ENCODE measurements at places on chromosomes 4 and X. TPM values are rescaled to one million over a fixed set of nuclear protein-coding genes. Genes with fewer than 3 reads are reported as not detected.

DNA sequence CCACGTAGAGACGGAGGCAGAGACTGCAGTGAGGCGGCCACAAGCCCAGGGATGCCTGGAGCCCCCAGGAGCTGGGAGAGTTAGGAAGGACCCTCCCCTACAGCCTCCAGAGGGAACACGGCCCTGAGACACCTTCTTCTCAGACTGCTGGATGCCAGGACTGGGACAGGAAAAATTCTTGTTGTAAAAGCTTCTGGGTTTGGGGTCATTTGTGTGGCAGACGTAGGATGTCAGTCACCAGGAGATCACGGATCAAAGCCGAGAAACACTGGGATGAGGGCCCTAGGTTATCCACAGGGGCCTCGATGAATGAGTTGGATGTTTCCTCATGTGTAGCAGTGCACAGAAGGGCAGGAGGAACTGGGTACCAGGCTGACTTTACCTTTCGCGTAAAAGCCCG, 163.7 kb downstream of the SHOX start:
- DNase-seq = no peak

DNA sequence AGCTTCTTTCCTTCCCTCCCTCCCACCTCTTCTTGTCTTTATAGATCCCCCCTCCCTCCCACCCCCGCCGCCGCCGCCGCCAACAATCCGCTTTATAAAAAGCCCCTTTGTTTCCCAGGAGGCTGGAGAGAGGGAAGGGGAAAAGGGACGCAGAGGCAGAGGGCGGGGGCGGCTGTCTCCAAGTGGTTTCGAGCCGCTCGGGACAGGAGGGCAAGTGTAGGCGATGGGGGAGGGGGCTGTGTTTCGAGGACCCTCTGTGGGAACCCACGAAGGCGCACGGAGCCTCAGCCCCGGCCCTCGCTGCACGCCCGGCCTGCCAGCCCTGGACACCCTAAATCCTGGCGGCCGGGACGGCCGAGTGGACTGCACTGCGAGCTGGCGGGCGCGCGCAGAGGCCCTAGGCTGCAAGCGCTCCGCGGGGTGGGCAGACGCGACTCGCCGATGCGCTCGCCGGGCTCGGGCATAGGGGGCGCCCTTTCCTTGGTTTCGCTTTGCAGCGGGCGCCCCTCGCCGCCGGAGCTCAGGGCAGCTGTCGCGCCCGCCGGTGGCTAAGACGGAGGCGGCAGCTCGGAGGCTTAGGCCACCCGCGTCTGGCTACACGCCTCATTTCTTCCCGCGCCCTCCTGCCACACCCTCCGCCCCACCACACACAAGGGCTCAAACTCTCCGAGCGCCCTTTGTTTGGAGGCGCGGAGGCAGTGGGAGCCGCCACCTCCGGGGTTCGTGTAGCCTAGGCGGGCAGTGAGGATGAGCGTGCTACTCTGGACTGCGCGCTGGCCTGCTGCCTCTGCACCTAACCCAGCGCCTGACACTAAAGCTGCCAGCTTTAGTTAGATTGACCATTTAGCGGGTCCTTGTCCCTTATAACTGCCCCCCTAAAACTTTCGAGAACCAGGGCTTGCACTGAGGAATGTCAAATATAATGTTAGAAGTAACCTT, 2.2 kb downstream of the MAMLD1 start:
- no peak for DNase-seq

DNA sequence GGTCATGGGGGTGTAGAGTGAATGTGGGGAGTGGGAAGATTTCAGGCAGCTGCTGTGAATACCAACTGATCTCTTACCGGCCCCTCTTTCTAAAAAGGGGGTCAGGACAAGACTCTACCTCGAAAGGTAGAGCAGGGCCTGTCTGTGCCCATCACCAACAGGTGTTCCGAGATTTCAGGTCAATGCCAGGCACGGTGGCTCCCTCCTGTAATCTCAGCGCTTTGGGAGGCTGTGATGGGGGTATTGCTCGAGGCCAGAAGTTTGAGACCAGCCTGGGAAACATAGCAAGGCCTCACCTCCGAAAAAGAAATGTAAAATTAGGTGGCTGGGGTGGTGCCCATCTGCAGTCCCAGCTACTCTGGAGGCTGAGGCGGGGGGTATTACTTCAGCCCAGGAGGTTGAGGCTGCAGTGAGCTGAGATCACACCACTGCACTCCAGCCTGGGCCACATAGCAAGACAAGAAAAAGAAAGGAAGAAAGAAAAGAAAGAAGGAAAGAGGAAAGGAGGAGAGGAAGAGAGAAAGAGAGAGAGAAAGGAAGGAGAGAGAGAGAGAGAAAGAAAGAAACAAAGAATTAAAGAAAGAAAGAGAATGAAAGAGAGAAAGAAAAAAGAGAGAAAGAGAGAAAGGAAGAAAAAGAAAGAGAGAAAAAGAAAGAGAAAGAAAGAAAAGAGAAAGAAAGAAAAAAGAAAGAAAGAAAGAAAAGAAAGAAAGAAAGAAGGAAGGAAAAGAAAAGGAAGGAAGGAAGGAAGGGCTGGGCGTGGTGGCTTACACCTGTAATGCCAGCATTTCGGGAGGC, 50.1 kb downstream of the CRLF2 start:
- no peak for DNase-seq

DNA sequence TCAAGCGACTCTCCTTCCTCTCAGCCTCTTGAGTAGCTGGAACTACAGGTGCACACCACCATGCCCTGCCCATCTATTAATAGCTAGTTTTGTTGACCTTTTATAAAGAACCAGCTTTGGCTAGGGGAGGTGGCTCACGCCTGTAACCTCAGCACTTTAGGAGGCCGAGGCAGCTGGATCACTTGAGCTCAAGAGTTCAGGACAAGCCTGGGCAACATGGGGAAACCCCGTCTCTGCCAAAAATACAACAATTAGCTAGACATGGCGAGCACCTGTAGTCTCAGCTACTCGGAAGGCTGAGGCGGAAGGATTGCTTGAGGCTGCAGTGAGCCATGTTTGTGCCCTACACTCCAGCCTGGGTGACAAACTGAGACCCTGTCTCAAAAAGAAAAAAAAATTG, 2.7 kb downstream of the TKTL1 start:
- DNase-seq = no peak

- DNase-seq = no peak
Observed at GRCh38 chrX:8653956-8654355, 78.0 kb downstream of the ANOS1 start.

GRCh38 chr4:82715731-82716617, 82.6 kb downstream of the SCD5 start:
- no peak for DNase-seq

GRCh38 chr4:25861280-25861950, 1.4 kb downstream of the SEL1L3 start:
- DNase-seq = no peak

DNA sequence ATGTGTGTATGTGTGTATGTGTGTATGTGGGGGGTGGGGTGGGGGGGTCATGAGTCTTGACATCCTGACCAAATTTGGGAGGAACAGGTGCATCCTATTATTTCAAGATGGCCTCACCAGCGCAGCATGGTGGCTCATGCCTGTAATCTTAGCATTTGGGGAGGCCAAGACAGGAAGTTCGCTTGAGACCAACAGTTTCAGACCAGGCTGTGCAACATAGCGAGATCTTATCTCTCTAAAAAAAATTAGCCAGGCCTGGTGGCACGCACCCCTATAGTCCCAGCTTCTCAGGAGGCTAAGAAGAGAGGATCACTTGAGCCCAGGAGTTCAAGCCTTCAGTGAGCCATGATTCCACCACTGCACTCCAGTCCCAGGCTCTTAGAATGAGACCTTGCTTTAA, 47.0 kb upstream of the DHRSX start:
- DNase-seq = no peak

DNA sequence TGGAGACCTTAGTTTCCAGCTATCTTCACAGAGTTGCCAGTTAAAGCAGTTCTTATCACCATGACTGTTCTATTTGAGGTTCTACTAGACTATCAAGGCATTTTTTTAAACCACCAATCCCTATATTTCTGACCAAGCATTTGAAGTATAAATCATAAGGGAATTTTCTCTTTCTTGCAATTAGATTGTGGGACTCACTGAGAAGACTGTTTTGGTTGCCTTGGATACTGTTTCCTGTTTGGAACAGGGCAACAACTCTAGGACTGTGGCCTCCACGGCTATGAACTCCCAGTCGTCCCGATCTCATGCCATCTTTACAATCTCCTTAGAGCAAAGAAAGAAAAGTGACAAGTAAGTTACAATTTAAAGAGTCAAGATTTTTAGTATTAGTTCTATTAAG, 11.8 kb downstream of the KIF4A start:
- DNase-seq = no peak

- no peak for DNase-seq
Observed at GRCh38 chr4:185886832-185887524, 75.0 kb upstream of the SORBS2 start.

GRCh38 chr4:79348405-79348804, 22.5 kb upstream of the NAA11 start:
- no peak for DNase-seq

- peak; percentile 1 for DNase-seq
Observed at GRCh38 chrX:54248309-54248708, 65.3 kb upstream of the FAM120C start.

DNA sequence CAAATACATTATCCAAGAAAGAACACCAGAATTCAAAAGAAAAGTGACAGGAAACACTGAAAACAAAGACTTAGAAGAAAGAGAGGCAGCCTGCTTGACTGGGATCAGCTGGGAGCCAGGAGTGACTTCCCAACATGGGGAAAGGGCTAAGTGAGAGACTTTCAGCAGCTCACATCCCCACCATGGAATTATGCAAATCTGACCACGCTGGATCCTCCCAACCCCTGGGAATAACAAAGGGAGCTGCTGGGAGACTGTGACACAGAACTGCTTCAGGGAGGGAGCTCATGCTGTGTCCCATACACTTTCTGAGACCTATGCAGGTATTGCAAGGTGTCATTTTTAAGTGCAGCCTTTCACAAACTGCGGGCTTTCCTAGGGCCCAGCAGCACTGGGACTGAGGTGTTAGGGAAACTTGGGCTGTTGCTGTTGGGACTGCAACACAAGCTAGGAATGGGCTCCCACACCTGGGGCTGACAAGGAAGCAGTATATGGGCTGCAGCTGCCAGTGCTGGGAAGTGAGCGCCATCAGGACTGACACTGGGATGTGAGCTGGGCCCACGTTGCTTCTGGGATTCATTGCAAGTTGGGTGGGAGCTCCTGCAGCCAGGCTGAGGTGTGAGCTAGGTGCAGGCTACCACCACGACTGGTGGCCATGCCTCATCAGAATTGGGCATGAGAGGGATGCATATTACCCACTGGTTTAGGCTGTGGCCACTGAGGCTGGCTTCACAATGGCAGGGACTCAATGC, 139.1 kb downstream of the KDR start:
- DNase-seq = no peak

- no peak for DNase-seq
Observed at GRCh38 chrX:111180750-111181240, 84.8 kb downstream of the PAK3 start.

DNA sequence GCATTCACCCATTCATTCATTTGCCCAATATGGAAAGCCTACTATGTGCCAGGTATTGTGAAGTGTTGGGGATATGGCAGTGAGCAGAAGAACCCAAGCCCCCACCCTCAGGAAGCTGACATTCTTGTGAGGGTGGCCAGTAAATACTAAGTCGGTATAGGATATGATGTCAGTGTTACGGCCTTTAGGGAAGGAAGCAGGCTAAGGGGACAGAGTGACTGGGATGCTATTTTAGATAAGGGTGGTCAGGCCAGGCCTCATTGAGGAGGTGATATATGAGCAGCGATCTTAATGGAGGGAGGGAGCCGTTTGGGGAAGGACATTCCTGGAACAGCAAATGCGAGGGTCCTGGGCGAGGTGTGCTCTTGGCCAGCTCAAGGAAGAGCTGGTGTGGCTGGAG, 2.0 kb downstream of the ATP6AP1 start:
- DNase-seq = no peak

GRCh38 chr4:120816296-120816965, 106.1 kb downstream of the PRDM5 start:
- no peak for DNase-seq

- no peak for DNase-seq
Observed at GRCh38 chrX:107384397-107385105, 64.9 kb upstream of the FRMPD3 start.

GRCh38 chr4:136457004-136457403, 1075.3 kb downstream of the PCDH18 start:
- no peak for DNase-seq

GRCh38 chrX:30680618-30681017, 27.4 kb downstream of the GK start:
- DNase-seq = no peak

DNA sequence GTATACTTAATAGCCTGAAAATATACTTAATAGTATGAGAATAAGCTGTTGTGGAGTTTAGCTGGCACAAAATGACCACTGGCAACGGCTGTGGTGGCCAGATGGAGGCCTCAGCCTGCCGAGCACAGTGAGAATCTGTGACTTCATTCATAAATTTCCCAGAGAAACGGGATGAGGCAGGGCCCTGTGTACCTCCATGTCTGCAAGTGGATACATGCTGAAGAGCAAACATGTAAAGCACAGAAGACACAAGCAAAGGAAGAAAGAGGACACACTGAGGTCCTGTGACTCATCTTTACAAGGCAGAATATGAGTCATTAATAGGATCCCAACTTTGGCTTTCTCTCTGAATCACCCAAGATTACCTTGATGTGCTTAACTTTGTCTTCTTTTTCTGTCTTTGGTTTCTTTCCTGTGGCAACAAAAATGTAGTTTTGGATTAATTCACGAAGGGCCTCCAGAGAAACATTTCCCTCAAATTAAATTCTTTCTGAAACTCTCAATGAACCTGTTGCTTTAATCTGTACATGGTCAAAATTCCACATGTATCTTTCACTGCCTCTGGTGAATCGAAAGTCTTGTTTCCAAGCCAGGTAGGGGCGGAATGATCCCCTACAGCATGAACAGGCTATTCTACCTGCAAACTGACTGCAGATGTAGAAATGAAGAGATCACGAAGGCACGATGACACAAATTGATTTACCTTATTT, 56.4 kb downstream of the IRF2 start:
- DNase-seq = peak; percentile 61

- no peak for DNase-seq
Observed at GRCh38 chr4:73220815-73221214, 37.8 kb downstream of the ANKRD17 start.

DNA sequence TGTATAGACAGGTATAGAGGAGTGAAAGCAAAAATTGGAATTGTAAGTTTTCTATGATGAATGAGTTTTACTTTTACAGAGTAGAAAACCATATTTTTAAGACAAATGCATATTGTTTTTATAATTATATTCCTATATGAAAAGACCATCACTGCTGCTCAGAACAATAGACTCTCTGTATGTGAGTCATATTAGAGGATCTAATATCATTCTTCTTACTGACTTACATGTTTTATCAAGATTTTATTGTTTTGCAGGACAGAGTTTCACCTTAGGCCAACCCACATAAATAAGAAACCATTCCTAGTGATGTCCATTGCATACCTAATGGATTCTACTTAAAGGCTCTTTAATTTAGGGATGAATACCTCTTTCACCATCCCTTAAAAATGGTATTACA, 88.6 kb downstream of the NR3C2 start:
- DNase-seq = no peak

GRCh38 chr4:7261087-7261486, 68.7 kb downstream of the SORCS2 start:
- DNase-seq = no peak

- no peak for DNase-seq
Observed at GRCh38 chr4:105306158-105306781, 159.6 kb downstream of the TET2 start.

The SPP1 gene
- 160 TPM for total RNA-seq

The STBD1 gene
- total RNA-seq = 7.4 TPM

The CCNB3 gene
- total RNA-seq = 0.34 TPM

The FOXP3 gene
- 0.71 TPM for total RNA-seq

The HTR2C gene
- not detected for total RNA-seq

The RTL9 gene
- total RNA-seq = under 0.01 TPM

The HERC3 gene
- total RNA-seq = 6.6 TPM

The TASL gene
- not detected for total RNA-seq

The CWH43 gene
- 1.3 TPM for total RNA-seq

The RTL5 gene
- total RNA-seq = 2.7 TPM

The TMPRSS11D gene
- total RNA-seq = not detected

The HPSE gene
- total RNA-seq = 1.3 TPM

Measured in kidney epithelial cell (primary cell).